Neuronal stem cell (in vitro differentiated cells): ENCODE measurements at places on chromosomes 2 and 18.

DNA sequence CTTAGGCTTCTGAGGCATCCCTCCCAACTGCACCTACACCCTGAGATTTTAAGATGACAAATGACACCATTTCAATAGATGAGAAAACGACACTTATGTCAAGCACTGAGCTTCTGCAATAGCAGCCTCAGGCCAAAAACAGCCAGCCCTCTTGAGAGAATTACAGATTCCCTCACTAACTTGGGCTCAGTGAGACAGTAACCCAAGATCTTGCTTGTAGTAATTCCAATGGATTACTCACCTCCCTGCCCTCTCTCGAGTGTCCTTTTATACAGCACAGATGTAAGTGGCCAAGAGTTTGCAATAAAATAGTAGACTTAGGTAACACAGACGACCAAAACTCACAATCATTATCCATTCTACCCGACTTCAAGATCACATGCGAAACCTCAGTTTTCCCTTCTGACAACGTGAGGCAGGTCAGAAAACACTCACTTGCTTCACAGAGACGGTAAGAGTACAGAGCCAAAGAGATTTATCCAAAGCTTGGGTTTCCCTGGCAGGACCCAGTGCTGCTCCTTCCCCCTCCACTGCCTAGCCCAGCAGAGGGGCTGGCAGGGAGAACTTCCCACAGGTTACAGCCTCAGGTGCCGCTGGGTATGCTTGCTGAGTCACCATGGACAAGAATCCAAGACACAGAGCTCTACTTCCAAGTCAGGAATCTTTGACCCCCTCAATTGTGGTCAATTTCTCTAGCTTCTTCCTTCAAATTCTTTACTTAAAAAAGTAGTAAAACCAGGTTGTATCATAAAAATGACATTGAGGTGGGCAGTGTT, 181.4 kb downstream of the MYO5B start:
- no peak for DNase-seq

- no peak for DNase-seq
These were observed 44.8 kb downstream of the PAX8 start for GRCh38 chr2:113233593-113234550.

GRCh38 chr2:144513388-144514101, 6.4 kb downstream of the ZEB2 start:
- DNase-seq = no peak

DNA sequence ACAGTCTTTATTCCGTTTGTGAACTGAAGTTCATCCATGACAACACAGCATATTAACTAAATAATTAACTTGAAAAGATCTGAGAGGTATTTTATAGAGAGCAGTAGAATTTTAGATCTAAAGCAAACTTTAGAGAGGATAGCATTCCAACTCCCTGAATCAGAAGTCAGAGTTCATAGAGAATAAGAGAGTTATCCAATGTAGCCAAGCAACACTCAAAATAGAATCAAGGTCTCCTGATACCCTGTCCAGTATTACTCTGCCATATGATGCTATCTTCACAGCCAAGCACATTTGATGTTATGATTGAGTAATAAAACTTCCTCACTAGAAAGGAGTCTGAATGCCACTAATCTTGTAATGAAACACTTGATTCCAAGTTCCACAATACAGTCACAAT, 55.5 kb downstream of the RIT2 start:
- DNase-seq = no peak

DNA sequence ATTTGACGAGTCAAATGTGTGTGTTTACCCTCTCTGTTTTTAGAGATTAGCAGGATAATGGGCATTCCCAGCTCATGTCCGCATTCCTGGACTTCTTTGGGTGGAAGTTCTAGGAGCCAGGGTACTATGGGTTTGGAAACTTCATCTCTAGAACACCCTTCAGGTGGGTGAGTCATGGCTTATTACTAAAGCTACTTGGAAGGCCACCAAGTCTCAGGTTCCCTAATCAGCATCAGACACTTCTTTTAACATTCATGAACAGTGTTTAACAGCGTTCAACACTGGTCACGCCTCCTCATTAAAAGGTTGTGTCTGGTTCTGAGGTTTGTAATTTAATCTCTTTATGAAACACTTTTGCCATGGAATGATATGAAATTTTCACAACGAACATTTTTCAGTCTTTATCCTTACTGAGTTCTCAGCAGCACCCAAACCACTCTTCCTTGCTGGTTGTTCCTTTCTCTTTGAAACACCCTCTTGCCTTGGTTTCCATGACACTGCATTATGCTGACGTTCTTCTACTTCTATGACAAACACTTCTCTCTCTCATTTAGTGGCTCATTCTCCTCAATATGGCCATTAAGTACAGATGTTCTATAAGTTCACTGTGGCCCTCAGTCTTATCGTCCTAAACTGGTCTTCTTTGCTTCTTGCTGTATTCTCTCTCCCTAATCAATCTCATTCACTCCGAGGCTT, 49.3 kb downstream of the MMADHC start:
- DNase-seq = no peak

GRCh38 chr18:40075616-40076015, 1879.4 kb upstream of the PIK3C3 start:
- DNase-seq = no peak

GRCh38 chr2:228066126-228066798, 115.2 kb downstream of the SPHKAP start:
- DNase-seq = no peak

DNA sequence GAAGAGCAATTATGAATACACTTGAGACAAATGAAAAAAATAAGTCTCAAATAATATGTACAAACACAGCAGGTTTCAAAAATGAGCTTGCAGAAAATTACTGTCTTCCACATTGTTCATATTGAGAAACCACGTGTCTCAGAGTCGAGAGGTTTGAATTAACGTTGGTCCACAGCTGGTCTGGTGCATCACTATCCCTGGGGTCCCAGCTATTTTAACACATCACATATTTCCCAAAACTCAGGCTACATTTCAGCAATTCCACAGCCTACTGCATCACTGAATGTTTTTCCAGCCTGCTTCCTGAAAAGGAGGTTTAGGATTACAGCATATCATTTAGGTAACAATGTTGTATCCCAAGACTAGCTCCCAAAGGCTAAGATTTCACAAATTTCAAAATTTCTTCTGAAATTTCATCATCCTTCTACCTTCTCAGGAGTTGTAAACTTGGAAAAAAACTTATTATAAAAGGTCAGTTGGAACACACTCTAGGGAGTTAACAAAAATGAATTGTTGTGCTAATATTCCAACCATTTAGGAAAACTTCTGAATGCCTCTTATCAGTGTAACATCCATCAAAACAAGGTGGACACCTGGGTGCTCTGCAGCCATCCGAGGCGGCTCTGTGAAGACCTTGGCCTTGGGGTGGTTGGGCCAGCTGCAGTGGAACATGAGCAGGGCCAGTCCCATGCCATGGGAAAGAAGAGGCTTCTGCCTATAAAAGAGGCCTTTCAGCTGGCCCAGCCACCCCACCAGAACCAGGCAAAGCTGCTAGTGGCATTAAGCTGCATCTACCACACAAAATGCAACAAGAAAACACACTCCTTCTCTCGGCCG, 198.1 kb upstream of the RBBP8 start:
- no peak for DNase-seq

GRCh38 chr2:21038403-21039073, 5.3 kb downstream of the APOB start:
- no peak for DNase-seq

DNA sequence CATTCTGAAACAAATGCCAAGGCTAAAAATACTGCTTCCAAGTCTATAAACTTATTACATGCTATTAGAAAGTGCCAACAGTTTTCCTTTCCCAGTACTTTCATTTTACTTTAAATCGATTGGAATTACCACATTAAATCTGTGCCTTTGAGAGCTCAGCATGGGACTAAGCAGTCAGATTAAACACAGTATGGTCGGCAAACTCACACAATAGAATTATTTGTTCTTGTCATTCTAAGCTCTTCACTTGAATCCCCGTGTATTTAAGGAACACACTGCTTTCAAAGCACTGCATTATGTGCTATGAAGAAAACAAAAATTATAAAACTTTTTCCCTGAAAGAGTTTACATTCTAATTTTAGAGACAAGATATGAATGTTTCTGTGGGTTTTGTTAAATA, 444.4 kb upstream of the SLC39A10 start:
- peak; percentile 6 for DNase-seq

GRCh38 chr2:147688242-147688641, 156.6 kb upstream of the ACVR2A start:
- no peak for DNase-seq

- DNase-seq = no peak
These were observed 273.3 kb upstream of the ERBB4 start for GRCh38 chr2:212811921-212812320.

DNA sequence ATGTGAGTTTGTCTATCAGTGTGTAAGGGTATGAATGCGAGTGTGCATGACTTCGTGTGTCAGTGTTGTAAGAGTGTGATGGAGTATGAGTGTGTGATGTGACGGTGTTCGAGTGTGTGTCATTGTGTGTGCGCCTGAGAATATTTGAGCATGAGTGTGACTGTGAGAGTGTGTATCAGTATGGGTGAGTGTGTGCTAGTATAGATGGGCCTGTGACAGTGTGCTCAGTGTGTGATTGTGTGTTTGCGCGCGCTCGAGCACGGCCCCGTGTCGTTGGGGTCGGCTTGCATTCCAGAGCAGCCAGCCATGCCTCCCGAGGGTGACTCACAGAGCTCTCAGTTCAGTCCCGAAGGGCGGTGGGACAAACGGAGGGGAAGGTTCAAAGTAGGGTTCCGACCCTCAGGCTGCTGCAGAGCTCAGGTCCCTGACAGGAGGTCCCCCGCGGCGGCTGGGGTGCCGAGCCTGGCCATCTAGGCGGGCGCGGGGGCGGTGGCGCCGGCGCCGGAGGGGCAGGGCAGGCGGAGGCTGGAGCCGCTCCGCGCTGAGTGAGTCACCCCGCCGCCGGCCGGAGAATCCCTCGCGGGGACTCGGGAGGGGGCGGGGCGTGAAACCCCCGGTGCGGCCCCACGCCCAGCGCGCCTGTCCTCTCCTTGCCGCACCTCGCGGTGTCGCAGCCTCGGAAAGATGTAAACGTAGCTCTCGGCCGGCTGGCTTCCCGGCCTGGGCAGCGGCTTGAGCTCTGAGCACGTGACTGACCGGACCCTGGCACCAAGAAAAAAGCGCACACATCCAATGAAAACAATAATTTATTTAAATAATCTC, 3.8 kb downstream of the DLX2 start:
- DNase-seq = peak; percentile 58

DNA sequence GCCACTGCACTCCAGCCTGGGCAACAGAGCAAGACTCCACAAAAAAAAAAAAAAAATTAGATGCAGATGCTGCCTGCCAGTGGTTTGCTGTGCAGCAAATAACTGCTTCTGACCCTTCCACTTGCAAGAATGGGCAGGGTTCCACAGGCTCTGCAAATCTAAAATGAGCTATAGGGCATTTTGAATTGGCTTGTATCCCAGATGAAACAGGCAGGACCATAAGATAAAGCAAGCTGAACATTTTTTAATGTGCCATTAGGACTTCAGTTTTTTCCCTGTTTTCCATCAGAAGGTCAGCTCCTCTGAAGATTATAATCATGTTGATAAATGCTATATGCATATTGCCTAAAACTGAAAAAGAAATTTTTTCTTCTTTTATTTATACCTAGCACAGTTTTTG, 15.7 kb upstream of the FZD7 start:
- DNase-seq = no peak

- no peak for DNase-seq
These were observed 325.0 kb downstream of the ARL6IP6 start for GRCh38 chr2:153043385-153043784.

- DNase-seq = no peak
These were observed 300.8 kb upstream of the SOX11 start for GRCh38 chr2:5391362-5391761.

- DNase-seq = no peak
These were observed 37.3 kb upstream of the DNAH7 start for GRCh38 chr2:196105951-196106350.

GRCh38 chr2:71849111-71849510, 298.6 kb downstream of the CYP26B1 start:
- no peak for DNase-seq

DNA sequence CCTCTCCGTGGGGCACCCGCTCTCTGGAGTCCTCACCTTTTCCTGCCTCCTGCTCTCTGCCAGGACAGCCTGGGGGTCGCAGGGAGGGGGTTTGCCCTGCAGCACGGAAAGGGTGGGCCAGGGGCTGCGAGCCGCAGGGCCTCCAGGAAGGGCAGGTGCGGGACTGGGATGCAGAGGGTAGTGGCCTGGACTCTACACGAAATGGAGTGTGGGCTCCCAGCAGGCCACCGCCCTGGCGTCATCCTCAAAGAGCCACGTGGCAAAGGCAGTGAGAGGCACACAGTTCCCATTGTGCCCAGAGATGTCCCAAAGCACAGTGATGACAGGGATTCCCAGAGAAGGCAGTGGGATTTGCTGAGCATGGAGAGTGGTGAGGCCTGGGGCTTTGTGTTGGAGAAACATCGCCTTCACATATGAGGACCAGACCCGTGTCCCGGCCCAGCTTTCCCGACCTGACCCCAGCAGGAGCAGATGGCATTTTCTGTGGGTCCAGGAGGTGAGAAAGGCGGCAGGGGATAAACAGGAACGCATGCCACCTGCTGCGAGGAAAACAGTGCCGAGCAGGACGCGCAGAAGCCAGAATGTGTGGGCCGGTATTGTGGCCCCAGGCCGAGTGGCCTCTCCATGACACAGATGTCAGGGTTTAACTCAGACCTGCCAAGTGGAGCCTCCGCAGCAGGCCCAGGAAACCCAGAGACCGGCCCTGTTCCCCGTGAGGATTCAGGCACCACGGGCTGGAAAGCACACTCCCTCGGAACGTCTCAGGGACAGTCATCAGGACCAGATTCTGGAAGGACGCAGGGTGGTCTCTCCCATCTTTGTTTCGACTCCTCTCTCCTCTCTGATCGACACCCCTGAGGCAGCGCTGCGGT, 855.5 kb upstream of the SALL3 start:
- no peak for DNase-seq

- no peak for DNase-seq
These were observed 75.9 kb upstream of the DYNAP start for GRCh38 chr18:54515149-54515548.

DNA sequence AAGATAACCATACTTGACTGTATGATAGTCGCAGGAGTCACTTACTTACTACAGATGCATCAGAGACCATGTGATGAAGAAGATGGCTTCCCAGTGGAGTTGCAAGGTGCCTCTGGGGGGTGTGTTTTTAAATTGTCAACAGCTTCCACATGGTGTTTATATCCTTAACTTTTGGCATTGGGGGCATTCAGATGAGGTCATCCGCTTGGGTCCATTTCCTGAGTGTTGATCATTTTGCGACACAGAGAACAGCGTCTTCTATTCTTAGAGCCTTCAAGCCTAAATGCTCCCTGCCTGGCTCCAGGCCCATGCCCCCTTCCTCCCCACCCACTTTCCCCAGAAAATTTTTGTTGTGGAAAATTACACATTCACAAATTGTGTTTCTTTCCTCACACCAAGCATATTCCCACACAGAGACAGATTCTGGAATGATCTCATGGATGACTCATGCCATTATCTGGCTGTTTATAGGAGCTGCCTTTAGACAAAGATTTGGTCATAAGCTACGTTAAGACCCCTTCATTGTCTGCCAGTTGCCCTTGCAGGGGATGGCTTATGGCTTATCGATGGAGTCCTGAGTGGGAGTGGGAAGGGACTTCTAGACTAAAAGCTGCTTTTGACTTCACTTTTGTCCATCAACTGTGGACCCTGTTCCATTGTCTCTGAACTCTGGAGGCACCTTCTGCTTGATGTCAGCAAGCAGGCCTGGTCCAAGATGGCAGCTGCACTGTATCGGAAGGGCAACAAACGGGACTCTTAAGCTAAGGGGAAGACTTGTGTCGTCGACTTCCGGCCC, 91.8 kb downstream of the CABLES1 start:
- no peak for DNase-seq

- DNase-seq = no peak
These were observed 78.4 kb downstream of the LIMS1 start for GRCh38 chr2:108612514-108613183.
